ENCODE measurements at places on chromosomes 3 and 15.

DNA sequence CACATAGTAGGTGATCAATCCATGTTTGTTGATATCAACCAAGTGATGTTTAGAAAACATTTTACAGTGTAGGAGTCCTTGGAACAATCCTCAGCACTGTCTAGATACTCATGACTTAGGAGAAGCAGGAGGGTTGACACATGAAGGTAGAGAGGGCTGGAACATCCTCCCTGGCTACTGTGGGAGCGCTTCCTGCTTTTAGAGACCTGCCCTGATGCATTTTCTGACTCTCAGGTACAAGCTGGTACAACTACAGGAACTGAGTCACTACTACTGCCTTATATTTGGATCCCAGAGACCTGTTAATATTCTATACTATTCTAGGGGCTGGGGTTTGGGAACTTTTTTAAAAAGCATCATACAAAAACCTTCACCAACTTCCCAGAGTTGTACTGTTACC is 20.1 kb downstream of the GPR156 start:
- no peak for DNase-seq

GRCh38 chr3:4804161-4805058 is 174.8 kb upstream of the BHLHE40 start:
- DNase-seq, result no peak

DNA sequence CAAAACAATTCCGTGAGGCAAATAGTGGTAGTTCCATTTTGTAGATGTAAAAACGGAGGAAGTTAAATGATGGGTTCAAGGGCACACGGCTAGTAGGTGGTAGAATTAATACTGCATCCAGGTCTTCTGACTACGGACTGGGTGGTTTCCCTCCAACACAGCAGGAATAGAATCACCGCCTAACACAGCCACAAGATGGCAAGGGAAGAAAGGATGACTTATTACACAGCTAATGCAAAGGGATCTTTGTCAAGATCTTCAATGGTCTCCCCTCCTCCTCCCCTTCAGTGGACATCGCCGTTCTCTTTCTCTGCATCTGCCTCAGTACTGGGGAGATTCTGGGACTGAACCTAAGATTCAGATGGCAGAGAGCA is 524 bp upstream of the TOPBP1 start:
- DNase-seq, result no peak

GRCh38 chr3:15667484-15667883 is 65.9 kb downstream of the BTD start:
- DNase-seq, result no peak

DNA sequence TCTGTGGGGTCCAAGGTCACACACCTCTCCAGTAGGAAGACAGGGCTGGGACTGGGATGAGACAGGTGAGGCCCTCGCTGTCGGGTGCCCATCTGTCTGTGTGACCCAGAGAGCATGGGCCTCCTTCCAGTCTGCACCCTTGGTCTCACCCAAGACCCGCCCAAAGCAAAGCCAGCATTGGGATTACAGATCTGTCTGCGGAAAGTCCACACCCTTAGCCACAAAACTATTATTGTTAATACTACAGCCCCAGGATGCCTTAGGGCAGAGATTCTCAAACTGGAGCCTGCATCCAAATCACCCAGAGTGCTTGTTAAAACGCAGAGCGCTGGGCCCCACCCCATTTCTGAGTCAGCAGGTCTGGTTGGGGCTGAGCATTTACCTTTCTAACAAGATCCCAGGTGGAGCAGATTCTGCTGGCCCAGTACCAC is 58.5 kb upstream of the ZNF148 start:
- no peak for DNase-seq

All from esophagus squamous epithelium (tissue), 5 donors.